Naive B cell (primary cell): ENCODE measurements at places on chromosomes 16 and 17. TPM values are rescaled to one million over a fixed set of nuclear protein-coding genes. Genes with fewer than 3 reads are reported as not detected.

DNA sequence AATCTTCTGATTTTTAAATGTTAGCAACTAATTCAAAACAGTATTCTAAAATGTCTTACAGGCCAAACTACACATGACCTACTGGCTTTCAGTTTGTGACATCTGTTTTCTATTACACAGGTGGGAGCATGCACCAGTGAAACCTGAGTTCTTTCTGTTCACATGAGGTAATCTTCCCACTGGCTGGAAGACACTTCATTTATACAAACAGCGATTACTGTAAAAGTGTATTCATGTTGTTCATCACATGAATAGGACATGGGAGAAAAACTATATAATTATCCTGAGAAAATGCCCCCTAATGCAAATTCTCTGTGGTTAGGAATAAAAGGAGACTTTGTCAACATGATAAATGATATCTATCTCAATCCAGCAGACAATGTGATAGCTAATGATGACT is 11.1 kb upstream of the PIK3R5 start:
- no peak for DNase-seq

DNA sequence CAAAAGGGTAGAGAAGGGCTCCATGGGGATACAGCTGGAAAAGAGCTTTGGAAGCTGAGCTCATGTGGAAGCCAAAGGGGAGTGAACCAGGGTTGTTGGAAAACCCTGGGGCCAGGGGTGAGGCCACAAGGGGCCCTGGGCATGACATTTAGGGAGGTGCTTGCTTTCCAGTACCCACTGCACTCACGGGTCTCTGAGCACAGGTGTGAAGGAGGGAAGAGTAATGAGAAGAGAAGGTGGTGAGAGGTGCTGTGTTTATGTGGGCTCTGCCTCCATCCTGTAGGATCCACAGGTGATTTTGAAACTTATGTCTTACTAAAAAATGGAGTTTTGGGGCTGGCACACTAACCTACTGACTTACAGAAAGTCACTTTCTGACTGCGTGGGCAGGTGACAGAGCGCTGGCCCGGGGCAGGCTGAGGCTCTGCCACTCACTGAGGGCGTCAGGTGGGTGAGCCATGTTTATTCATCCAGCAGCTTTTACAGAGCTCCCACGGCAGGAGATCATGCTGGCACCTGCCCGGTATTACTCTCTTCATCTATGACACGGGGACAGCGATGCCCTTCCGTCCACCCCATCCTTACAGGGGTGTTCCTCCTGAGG is 18.9 kb downstream of the KSR1 start:
- no peak for DNase-seq

The NPIPB5 gene
- 2.4 TPM for polyA plus RNA-seq

- DNase-seq: no peak
Observed at GRCh38 chr17:28484296-28484695, 10.9 kb downstream of the SLC13A2 start.

The KRT32 gene
- polyA plus RNA-seq: not detected
